ENCODE measurements at places on chromosomes 5 and 9.

- DNase-seq, result no peak
Observed at GRCh38 chr9:129434187-129434586, 186.7 kb downstream of the C9orf50 start.

GRCh38 chr9:36845844-36846243 is 188.2 kb downstream of the PAX5 start:
- DNase-seq, result no peak

DNA sequence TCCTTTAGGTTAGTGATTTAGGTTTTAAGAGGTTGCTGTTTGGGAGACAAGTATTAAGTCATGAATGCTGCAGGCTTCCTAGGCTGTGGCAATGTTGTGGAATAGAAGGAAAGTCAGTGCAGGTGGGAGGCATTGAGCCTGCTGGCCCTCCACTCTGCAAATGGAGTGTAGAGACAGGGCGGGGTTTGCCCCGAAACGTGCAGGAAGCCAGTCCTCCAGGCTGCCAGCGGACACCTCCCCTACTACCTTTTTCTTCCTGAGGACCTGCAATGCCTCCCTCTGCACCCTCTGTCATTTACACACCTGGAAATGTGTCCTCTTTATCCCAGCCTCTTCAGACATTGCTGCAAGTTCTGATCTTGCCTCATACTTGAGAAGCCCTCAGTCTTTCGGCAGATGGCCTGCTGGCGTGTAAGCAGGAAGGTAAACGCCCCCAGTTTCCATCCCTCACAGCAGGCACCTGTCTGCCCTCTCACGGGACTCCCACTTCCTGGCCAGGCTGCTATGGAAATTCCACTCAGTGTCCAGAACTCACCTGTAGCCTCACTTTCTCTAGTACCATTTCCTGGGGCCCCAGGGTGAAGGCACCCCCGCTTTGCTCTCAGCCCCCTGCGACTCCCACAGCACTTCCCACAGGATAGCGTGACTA is 81.6 kb upstream of the BOD1 start:
- no peak for DNase-seq

GRCh38 chr5:143161885-143162540 is 241.5 kb downstream of the NR3C1 start:
- no peak for DNase-seq

GRCh38 chr9:95666096-95666784 is 149.5 kb upstream of the PTCH1 start:
- DNase-seq, result no peak

DNA sequence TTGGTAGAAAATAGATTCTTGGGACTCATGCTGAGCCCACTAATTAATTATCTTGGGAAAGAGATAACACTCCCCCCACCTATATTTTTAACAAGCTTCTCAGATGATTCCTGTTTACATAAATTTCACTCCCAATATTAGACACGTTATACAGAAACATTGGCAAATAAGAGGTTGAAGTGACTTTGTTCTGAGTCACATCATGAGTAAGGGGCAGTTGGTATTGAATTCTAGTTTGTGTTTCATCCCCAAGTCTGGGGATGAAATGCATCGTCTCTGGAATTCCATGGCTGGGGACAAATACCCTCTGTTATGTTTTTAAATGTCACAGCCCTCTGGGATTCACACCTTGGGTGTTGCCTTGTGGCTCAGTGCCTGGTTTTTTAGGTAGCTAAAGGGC is 41.0 kb downstream of the BASP1 start:
- DNase-seq, result no peak

DNA sequence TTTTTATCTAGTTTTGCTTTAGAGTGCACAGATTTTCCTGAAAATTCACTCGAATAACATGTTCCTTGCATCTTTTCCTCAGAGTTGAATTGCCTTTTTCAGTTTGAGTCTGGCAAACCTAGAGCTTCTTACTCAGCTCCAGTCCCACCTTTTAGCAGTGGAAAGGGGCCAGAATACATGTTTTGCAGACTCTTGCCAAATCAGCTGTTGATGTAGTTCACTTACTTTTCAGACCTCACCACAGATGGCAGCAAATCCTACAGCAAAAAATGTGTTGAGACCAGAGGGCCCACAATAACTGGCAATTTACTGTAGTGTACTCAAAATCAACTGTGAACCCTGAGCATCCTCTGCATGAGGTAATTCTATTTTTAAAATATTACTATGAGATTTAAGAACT is 545.2 kb upstream of the ACO1 start:
- no peak for DNase-seq

- no peak for DNase-seq
Observed at GRCh38 chr5:140341591-140341990, 4.8 kb downstream of the HBEGF start.

DNA sequence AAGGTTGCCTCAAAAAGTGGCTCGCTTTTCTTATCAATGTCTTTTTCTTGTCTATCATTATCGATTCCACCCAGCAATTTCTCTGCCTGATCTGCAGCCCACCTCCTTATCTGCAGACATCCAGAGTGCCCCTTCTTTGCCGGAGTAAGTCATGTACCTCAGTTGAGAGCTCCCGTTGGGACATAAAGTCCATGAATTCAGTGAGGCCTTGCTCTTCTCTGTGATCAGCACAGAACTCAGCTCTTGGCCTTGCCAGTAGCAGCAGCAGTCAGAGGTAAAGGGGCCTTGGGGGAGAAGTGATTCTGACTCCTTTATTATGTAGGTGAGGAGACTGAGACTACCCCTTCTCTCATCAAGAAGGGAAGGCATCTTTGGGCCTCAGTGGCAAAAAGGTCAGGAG is 24.9 kb upstream of the DCAF12 start:
- no peak for DNase-seq

- no peak for DNase-seq
Observed at GRCh38 chr5:65828022-65828896, 98.1 kb upstream of the ERBIN start.

DNA sequence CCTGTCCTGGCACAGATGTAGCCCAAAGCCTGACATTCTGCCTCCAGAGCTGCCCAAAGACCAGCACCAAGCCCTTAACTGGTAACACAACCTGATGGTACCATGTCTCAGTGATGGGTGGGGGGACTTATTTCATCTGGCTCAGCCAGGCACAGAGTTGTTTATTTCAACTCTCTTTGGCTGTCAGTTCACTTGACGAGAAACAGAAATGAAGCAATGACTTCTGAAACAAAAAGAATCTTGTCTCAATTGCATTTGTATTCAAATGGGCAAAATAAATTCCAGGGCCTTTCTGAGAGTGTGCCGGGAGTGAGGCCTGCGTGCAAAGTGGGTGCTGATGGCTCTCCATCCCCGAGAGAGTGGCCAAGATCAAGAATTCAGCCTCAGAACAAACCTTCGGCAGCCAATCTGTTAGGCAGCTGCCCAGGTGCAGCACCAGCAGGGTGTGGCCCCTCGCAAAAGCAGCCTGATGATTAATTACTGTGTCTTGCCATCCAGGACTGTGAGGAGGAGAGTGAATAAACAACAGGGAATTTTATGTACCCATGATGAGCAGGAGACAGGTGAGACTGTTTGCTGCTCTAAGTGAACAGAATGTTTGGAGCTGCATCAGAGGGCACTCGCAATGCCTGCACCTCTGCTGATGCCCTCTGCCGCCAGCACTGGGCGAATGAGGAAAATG is 238.0 kb downstream of the HSPA4 start:
- DNase-seq, result no peak

- no peak for DNase-seq
Observed at GRCh38 chr5:58184910-58185309, 275.0 kb downstream of the PLK2 start.

DNA sequence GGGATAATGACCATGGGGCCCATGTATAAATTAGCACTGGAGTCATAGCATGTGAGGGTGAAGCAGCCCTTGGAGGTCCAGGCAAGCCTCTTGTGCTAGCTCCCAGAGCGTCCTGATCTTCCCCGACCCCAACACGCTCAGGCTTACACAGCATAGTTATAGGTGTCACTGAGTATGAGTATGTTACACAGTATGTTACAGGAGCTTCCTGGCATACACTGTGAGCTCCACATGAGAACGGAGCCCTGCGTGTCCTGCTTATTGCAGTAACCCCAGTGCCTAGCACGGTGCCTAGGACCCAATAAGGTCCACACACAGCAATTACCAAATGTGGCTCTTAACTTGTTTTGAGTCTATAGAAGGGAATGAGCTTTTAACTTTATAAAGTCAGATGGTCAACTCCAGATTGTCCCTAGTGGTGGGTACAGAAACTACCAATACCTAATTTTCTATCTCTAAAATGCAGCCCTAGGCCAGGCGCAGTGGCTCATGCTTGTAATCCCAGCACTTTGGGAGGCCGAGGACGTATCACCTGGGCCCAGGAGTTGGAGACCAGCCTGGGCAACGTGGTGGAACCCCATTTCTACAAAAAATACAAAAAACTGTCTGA is 64.1 kb downstream of the PLAC8L1 start:
- no peak for DNase-seq

DNA sequence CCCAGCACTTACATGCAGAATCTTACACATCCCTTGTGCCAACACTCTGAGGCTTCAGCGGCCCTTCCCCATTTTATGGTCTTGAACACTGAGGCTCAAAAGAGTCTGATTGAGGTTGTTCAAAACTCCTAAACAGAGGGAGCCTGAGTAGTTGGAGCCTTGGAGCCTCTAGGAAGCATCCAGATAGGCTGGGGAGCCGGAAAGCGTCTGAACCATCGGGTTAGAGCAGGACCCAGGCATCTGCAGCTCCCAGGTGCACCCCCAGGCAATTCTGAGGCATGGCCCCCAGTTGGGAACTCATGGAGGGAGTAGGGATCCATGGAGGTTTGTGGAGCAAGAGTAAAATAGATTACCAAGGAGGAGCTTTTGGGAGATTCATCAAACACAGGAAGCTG is 3.8 kb downstream of the OLFML2A start:
- no peak for DNase-seq

GRCh38 chr9:13570068-13570974 is 290.8 kb upstream of the MPDZ start:
- no peak for DNase-seq

- no peak for DNase-seq
Observed at GRCh38 chr5:118554981-118555380, 433.4 kb downstream of the DTWD2 start.

- DNase-seq, result no peak
Observed at GRCh38 chr9:70303268-70303667, 44.5 kb downstream of the SMC5 start.

DNA sequence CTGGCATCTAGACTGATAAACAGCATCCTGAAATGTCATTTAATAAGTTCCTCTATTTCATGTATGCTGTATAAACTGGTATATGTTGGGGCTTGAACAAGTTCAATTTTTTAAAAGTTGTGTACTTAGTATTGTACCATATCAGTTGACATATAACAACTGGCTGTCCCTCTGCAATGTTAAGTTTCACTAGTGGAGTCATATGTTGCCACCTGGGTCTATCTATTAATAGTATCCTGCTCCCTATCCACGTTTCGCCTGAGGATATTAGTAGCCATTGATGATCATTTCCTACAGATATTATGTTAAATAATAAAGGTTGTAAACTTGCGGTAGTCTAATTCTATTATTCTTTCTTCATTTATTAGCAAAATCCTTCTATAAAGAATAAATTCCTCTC is 177.6 kb downstream of the RFX3 start:
- no peak for DNase-seq

- DNase-seq, result no peak
Observed at GRCh38 chr5:127292030-127292735, 1.6 kb downstream of the MEGF10 start.

- DNase-seq, result no peak
Observed at GRCh38 chr5:114789773-114790402, 379.8 kb downstream of the TRIM36 start.

DNA sequence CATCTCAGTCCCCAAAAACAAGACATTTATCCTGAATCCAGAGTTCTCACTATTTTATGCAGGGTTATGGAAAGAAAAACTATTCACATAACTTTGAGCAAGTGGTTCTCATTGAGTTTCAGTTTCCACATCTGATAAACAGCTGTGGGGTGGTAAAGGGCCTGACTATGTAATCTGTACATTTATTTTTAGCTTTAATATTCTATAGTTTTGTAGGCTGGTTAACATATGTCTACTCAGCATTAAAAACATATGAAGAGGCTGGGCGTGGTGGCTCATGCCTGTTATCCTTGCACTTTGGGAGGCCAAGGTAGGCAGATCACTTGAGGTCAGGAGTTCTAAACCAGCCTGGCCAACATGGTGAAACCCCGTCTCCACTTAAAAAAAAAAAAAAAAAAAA is 301.5 kb upstream of the CCNG1 start:
- DNase-seq, result no peak

DNA sequence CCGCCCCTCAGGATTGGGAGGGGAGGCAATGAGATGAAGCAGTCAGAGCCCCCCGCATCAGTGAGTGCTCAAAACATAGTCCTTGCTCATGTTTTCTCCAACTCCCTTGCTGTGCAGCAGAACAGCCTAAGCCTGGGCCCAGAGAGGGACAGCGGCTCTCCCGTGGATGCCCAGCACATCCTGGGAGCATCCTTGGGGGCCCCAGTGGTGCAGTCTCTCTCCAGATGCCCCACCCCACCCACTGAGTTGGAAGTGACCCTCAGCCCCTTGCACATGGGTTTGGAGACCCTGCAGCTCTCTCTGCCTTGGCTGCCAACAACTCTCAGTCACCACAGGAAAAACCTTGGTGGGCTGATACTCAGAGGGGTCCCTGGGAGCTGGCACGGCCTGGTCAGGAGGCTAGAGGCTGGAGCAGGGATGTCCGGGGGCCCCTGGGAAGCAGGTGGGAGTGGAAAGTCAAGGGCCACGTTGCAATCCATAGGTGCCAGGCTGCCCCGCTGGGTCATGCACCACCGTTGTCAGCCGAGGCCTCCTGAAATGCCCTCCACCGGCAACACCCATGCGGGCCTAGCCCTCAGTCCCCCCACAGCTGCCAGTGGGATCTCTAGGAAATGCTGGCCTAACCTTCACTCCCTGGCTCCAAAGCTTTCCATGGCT is 242.5 kb downstream of the PBX3 start:
- no peak for DNase-seq

GRCh38 chr5:130870691-130871090 is 294.4 kb downstream of the HINT1 start:
- DNase-seq, result no peak

DNA sequence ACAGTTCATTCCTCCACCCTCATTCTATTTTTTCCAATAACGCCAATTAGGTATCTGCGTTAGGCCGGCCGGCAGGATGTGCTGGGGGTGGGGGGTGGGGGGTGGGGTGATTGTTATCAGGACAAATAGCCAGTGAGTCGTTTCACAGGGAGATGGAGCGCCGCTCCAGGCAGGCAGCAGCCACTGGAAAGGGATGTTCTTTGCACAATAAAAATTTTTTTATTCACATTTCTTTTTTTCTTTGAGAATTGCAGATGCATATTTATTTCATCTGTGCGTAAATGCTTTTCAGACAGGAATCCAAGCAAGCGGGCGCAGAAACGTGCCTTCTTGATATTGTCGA is 4.1 kb downstream of the LMX1B start:
- no peak for DNase-seq

GRCh38 chr5:136013559-136013958 is 15.2 kb upstream of the TGFBI start:
- no peak for DNase-seq

GRCh38 chr5:50595199-50595598 is 71.2 kb upstream of the PARP8 start:
- no peak for DNase-seq

DNA sequence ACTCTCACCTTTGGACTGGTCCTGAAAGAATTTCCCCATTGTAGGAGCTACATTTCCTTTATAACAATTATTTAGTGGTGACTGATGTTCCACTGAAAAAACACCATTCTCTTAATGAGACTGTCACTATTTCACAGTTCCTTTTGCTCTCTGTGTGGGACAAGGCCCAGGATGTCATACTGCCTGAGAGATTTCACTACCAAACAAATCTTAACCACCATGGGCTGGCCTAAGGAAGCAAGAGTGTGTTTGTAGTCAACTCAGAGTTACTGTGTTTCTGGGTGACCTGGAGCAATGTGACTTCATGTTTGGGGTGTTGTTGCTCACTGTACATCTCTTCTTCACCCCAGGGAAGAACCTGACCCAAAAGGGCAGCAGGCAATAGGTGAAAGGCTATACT is 50.1 kb upstream of the ZNF608 start:
- DNase-seq, result no peak

Measured in stimulated activated naive CD4-positive, alpha-beta T cell treated with Interleukin-2 at 50 U/mL for 16 hours (primary cell).